Endothelial cell (in vitro differentiated cells): ENCODE measurements at places on chromosomes 12 and 14.

- DNase-seq = no peak
Measured at GRCh38 chr12:67813456-67813904, 164.9 kb downstream of the DYRK2 start.

- no peak for DNase-seq
Measured at GRCh38 chr12:104010121-104010520, 39.9 kb downstream of the GLT8D2 start.

DNA sequence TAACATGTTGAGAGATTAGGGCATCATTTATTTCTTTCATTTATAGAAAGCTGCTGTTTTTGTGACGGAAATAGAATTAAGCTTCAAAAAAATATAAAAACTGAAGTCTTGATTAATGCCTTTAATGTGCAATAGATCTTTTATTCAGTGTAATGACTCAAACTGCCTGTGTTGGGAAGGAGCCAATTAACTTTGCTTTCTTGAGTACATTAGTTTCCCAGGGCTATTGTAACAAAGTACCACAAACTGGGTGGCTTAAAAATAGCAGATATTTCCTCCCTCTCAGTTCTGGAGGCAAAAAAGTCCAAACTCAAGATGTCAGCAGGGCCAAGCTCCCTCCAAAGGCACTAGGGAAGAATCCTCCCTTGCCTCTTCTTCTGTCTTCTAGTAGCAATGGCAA is 36.6 kb downstream of the EID3 start:
- no peak for DNase-seq

DNA sequence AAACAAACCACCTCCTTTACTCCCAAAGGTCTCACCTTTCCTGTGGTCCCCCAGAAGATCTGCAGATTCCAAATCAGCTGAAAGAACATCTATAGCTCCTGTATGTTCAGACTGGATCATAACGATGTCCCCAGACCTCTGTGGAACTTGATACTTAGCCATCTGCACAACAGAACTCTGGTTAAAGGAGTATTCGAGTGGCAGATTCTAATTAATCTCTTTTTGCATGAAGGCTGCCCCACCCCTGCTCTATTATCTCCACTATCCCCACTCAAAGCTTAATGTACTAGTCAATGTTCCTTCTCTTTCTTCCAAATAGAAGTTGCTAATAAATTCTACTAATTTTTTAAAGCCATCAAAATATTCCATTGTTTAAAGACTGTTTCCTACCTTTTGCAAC is 22.8 kb downstream of the GSTZ1 start:
- no peak for DNase-seq

GRCh38 chr12:123939716-123940626 is 32.7 kb downstream of the CCDC92 start:
- no peak for DNase-seq

DNA sequence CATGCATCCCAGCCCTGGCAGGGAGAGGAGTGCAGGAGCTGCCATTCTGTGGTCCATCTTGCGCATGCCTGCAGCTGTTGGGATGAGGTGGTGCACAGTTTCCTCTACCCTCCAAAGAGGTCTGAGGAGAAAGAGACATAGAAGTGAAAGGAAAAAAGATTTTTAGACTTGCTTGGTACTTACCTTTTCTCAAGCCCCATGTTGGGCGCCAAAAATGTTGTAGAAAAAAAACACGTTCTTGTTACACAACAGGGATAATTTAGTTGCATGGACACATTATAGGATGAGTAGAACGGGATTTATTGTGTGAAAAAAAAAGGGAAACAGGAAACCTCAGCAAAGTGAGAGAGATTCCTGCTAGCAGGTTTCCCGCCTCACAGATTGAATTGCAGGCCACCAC is 244.4 kb upstream of the GARIN2 start:
- DNase-seq = no peak

GRCh38 chr12:80045594-80045993 is 53.7 kb upstream of the OTOGL start:
- no peak for DNase-seq

DNA sequence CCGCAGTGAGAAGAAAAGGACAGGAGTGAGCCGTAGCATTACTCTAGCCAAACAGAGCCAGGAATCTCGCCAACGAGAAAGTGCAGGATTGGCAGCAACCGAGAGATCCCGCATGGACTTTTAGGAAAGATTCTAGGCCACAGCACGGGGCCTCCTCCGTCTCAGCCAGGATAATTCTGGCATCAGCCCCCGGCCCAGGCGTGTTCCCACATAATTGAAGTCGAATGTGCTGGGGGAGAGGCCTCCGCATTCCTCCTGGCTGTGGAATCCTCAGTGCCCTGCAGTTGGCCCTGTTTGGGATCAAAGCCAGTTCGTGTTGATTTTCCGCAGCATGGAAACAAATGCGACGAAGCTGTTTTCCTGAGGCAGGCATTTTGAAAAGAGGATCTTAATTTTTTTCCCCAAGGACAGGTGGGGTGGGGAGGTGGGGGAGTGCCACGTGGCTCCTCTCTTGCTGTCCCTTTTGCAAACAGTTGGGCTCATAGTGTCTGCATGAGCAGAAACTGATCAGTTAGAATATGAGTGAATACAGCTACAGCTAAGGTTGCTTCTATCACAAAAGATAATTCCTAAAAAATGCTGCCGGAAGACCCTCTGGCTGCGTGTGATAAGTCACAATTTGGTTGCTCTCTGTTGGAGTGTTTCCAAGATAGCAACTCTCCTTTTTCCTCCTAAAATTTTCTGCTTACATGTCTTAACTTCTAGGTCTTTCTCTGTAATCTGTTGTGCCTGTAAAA is 37.3 kb upstream of the ATXN2 start:
- peak; percentile 20 for DNase-seq

DNA sequence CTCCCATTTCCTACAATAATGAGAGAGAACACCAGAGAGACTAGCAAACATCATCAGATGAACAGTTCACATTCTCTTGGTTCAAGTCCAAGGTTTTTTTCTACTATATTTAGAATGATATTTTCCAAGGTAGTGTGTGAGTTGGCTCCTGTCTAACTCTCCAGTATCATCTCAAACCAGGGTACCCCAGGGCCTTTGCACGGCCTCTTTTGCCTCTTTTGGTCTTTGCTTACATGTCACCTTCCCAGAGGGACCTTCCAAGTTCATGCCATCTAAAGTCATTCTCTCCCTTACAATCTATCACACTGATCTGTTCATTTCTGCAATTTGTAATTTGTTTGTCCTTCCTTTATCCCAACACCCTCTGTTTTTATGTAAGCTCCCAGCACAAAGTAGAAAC is 264.5 kb downstream of the VRK1 start:
- no peak for DNase-seq

DNA sequence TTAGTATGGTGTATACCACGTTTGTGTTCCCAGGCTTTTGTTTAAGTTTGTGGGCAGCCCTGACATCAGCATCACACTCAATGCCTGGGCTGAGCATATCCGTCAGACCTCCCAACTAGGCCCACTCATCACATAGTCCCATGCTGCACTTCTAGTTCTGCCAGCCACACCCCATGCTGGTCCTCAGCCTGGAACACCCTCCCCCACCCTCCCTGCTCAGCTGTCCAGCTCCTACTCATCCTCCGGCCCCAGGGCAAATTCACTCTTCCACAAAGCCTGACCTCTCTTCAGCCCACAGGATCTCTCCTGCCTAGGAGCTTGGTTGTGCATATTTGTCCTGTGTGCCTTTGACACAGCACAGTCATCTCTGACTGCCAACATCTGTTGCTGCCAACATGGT is 3.9 kb upstream of the ENDOU start:
- no peak for DNase-seq

DNA sequence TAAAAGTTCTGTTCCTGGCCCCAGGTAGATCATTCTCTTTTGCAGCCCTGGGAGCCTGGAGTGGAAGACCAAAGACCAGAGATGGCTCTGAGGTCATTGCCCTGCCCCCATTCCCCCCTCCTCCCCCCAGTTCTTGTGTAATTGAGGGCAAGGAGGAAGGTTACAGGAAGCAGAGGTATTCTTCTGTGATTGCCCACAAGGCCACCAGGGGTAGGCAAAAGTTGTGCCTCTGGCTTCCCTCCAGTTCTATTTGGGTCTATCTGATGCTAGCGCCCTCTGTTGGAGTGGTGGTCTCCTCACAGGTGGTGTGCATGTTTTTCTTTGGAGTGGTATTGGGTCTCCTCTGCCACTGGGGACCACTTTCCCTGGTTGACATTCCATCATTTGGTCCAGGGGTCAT is 41.2 kb upstream of the CRY1 start:
- peak; percentile 22 for DNase-seq

- no peak for DNase-seq
Measured at GRCh38 chr12:119715268-119715620, 47.3 kb downstream of the PRKAB1 start.

DNA sequence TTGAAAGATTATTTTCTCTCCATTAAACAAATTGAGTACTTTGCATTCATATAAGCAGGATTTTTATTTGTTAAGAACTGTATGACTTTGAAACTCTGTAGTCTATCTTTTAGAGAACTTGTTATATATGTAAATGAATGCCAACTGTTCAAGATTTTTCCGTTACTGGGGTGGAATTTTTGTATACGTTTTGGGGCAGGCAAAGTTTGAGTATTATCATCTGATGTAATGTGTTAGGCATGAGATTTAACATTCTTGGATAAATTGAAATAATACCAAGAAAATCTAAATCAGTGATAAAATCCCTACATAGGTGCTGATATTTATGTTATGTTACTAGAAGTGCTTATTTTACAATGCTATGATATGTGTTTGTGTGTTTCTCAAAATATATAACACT is 8.4 kb downstream of the CNOT2 start:
- DNase-seq = no peak

DNA sequence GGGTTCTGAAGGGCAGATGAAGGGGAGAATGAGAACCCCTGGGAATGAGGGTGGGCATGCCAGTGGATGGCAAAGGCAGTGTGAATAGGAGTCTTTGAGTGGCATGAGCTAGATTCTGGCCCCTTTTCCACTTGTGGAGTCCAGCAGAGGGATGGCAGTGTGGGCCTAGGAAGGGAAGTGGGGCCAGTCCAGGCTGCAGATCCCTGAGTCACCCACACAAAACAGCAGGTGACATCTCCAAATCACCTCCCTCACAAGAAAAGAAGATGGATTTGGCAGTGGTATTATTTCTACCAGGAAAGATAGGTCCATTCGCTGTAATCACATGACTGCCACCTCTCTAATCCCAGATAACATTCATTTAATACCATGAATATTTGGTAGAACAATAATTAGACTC is 151.3 kb downstream of the TTC7B start:
- no peak for DNase-seq

DNA sequence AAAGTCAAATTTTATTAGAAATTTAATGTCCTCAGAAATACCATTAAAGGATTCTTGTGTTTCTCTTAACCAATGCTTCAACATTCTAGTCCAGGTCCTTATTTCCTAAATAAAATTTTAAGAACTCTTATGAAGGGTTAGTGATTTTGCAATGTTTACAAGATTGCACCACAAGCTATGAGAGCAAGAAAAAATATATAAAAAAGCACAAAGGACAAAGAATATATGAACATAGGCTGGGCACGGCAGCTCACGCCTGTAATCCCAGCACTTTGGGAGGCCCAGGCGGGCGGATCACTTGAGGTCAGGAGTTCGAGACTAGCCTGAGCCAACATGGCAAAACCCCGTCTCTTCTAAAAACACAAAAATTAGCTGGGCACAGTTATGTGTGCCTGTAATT is 7.7 kb downstream of the RACGAP1 start:
- no peak for DNase-seq
